ENCODE measurements at places on chromosomes 16 and 17.
A peak's percentile ranks its signal among the peaks of the same experiment; 100 is the strongest.

GRCh38 chr16:80825365-80825758, 21.0 kb upstream of the CDYL2 start:
- DNase-seq, result no peak

GRCh38 chr17:4856937-4857314, 23.8 kb downstream of the MINK1 start:
- DNase-seq, result no peak

DNA sequence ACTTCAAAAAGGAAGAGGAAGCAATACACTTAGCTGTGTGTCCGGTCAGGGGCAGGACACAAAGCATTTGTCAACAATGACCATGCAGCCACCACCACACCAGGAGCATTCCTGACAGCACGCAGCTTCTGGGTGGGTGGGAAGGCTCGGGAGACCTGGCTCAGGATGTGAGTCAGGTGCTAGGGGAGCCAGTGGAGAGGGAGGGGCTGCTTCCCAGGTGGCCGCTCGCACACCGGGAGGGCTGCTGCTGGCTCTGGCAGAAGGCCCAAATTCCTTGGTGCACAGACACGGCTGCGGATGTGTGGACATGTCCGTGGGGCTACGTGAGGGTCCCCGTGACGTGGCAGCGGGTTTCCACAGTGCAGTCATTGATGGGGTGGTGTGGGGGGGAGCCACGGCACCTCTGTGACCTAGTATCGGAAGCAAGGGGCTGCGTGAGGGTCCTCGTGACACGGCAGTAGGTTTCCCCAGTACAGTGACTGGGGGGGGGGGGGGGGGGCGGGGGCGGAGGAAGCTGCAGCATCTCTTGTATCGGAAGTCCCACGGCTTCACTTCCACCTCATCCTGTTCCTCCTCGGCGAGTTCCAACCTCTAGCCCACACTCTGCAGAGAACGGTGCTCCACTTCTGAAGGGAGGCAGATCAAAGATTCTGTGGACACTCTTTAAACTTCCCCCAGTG, 112.8 kb downstream of the ZNF778 start:
- DNase-seq, result peak; percentile 63

DNA sequence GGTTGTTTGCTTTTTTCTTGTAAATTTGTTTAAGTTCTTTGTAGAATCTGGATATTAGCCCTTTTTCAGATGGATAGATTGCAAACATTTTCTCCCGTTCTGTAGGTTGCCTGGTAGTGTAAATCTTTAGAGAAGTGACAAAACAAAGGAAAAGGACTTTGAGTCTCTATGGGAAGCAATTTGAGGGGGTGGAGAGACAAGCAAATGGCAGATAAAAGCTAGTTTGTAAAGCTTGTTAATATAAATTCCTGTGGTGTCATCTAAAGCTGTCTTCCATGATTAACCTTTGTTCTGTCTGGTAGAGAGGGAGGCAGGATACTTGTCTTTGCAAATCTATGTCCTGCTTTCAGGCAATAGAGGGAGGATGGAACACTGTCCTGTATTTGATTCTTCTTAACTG, 40.6 kb upstream of the CACNG4 start:
- no peak for DNase-seq

DNA sequence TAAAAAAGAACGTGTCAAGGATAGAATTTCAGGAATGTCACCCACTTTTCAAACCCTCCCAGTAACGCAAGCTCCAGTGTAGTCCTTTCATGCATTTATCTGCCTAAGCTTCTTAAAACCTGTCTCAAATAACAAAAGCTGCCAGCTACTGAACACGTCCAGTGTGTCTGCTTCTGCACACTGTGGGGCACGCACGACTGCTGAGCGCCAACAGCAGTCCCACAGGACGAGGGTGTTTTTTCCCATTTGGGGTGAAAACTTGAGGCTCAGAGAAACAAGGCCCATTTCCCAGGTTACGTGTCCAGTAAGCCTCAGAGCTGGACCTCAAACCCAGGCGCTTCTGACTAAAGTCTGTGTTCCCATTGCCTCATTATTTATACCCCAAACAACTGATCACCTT, 17.2 kb downstream of the NTAN1 start:
- no peak for DNase-seq

- DNase-seq, result no peak
Observed at GRCh38 chr17:35236821-35237220, 6.1 kb upstream of the SLFN5 start.

DNA sequence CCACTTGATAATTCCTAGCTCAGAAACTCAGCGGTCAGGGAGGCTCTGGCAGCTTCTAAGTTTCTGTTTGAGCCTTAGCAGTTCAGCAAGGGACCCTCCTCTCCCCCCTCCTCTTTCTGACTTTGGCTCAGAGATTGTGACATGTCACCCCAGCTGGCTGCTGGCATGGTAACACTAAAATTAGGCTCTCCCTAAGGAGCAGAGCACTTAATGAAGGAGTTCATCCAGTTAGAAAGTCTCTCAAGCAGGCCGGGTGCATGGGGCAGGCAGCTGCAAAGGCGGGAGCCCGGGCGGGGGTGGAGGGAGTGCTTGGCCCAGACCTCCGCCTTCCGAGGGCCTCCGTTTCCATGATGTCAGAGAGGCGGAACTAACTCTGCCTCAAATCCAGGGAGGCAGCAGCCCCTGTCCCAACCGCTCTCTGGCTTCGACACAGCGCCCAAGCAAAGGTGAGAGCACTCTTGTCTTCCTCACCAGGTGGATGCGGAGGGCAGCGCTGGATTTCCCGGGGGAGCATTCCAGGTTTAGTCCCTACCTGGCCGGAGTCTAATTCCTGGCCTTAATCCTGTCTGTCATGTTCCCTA, 128.0 kb upstream of the PLCG2 start:
- DNase-seq, result no peak

- peak; percentile 32 for DNase-seq
Observed at GRCh38 chr17:7440113-7440833, 961 bp downstream of the FGF11 start.

DNA sequence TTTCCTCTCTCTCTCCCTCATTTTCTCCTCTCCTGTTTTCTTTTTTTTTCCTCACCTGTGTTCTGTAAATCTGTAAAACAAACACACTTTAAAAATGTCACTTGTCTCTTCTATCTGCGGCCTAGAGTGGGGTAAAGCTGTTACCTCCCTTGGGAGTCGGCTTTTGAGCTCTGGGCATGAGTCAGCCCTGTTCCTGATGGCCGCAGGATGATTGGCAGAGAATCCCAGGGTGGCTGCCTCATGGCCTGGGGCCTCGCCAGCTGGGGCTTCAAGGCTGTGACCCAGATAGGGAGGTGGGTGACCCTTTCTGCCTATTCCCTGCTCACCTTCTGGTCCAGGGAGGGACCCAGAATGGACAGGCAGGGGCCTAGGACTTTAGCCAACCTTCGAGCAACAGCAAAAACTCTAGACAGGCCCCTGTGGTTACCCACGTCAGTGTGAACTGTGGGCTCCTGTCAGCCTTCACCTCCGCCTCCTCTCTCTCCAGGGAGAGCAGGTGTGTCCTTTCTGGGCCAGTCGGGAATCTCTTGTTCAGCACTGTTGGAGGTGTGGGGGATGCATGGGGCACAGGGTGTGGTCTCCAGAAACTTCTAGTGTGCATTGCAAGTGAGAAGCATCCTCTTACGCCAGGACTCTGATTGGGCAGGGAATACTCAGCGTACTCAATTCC, 87.4 kb downstream of the RAP1GAP2 start:
- DNase-seq, result peak; percentile 29

DNA sequence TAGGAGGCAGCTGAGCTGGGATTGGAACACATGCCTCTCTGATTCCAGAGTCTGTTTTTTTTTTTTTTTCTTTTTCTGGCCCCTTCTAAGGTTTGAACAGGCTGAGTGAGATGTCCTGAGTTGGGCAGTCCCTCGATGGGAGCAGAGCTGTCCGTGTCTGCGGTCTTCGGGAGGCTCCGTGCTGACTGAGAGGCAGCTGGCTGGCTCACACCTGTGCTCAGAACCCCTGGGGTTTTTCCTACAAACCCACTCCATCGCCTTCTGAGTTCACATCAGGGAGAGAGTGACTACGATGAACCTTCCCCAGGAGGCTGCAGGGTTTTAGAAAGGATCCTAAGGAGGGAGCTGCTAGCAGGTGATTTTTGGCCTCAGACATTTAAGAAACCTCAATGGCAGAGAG, 92.5 kb downstream of the IRF8 start:
- no peak for DNase-seq

GRCh38 chr17:76048711-76049110, 21.6 kb upstream of the EVPL start:
- DNase-seq, result peak; percentile 32

DNA sequence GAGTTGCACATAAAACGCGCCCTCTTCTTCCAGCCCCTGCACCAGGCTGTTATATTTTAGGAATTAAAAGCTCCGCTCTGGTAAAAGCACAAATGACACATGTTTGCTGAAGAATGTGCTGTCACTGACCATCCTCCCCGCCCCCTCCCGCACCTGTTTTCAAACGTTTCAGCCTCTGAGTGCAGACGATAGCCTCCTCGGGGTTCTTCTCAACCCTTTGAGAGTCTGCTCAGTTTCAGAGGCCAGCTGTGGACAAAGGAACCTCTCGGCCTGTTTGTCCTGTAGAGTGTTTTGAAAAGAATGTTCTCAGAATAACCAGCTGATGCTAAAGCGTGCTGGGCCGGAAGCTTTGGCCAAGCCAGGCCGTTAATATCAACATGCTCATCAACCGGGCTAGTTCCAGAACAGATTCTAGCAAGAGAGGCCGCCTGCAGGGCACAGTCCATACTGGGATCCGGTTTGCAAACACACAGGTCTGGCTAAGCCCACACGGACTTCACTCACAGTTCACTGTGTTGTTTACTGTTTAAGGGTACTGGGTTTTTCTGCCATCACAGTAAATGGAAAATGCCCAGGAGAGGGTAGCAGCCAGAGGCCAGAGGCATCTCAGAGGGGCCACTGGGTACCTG, 6.4 kb upstream of the CACNG4 start:
- DNase-seq, result no peak

- DNase-seq, result no peak
Observed at GRCh38 chr16:57403965-57404817, at the start of gene CCL17. CCL17 (plus strand) TSS chr16:57404767; CDS start chr16:57413933, 9,166 bp downstream.

- peak; percentile 23 for DNase-seq
Observed at GRCh38 chr16:31476303-31477219, 4.6 kb downstream of the TGFB1I1 start.

- DNase-seq, result peak; percentile 16
Observed at GRCh38 chr17:47203984-47204721, 5.0 kb upstream of the MYL4 start.

DNA sequence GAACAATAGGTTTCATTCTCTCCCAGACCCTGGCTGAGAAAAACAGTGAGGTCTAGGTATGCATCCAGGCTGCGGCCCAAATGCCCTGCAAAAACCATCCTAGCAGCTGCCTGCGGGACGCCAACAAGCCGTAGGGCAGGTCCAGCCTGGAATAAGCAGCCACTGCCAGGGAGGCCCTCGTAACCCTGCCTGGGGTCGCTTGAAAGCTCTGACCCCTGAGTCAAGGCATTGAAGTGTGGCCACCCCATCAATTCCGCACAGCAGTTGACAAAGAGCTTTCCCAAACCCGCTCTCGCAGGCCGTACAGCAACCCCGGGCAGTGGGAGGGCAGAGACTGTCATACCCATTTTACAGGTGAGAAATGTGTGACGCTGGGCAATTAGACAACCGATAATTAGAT, 11.1 kb downstream of the TRPV1 start:
- no peak for DNase-seq

GRCh38 chr16:4615384-4616046, 827 bp upstream of the UBALD1 start:
- no peak for DNase-seq

- no peak for DNase-seq
Observed at GRCh38 chr17:53900951-53901350, 78.2 kb downstream of the KIF2B start.

DNA sequence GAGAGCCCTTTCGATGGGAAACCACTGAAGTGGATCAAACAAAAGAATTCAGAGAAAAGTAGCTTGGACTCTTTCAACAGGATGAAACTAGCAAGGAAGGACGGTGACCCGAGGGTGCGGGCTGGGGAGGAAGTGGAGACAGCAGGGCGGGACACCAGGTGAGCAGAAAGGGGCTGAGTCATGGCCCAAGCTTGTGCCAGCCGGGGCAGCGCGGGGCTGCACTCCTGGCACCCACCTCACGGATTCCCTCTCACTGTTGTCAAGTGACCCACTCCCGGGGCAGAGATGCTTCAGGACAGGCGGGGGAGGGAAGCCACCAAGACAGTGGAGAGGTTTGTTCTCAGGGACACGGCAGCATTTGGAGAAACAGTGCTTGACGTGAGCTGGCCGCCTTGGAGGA, 10.7 kb upstream of the RNF222 start:
- no peak for DNase-seq

DNA sequence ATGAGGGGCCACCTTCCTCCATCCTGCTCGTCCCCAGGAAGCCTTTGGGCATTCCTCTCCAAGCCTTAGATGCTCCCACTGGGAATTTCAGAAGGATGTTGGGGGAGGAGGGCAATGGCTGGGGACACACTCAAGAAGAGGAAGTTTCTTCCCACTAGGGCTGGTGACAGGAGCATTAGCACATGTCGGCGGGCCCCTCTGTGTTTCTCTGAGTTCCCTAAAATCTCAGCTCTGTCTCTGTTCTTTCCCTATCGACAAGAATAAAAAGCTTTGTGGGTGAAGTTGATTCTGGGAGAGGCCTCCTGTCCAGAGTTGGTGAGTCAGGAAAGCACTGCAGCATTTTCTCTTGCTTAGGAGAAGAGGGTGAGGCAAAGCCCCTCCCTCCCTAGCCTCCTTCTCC, 19.7 kb upstream of the C17orf107 start:
- DNase-seq, result no peak
